Cerebellum (tissue), 4 donors: ENCODE measurements at places on chromosomes 1 and 21.

DNA sequence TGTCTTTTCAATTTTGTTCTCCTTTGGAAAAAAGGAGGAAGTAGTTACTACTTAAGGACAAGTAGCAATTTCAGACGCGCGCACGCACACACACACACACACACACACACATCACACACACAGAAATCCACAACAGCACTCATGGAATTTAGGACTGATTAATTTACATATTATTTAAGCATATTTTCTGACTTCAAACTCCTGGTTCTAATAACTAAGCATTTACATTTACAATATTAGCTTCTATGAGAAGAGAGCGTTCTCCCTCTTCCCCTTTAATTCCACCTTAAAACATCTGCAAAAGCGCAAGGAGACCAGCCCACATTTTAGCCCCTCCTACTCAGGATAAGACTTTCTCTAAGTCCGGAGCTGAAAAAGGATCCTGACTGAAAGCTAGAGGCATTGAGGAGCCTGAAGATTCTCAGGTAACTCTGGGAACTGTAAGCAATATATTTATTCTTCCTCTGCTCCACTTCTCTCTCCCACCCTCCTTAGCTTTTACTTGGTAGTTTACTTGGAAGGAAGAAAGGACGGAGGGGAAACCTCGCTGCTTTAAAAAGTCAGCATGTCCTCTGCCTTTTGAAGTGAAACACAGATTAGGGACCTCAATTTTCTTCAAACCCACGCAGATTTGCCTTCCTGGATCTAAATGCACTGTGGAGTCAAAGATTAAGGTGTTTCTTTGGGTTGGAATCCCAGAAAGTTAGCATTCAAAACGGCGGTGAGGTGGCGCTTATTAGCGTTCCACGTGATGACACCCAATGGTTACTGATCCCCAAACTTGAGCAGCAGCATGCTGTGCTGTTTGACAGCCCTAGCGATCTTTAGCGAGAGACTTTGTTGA lies at the start of gene PLA2G4A:
Gene PLA2G4A, plus strand, starts transcription at position 339 of the 844 bp plus-strand sequence. CDS start 25,406 bp downstream, outside the sequence.
- DNase-seq, result no peak

- DNase-seq, result no peak
Measured at GRCh38 chr1:67143966-67144365, 9.2 kb upstream of the C1orf141 start.

DNA sequence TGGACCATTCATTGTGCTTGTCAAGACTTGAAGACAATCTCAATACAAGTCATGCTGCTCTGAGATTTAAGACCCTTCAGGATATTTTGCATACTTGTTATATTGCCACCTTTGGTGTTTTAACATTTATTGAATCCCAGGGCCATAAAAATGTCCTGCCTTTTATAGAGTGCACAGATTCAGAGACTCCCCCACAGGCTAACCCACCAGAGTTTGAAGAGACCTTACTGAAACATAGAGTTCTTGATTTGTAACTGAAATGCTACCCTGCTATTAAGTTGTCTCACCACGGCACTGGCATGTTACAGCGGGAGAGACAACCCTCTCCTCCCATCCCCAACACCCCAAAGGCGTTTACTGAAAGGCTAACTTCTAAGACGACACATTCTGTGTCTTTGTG lies 313.9 kb upstream of the USP24 start:
- DNase-seq, result no peak

DNA sequence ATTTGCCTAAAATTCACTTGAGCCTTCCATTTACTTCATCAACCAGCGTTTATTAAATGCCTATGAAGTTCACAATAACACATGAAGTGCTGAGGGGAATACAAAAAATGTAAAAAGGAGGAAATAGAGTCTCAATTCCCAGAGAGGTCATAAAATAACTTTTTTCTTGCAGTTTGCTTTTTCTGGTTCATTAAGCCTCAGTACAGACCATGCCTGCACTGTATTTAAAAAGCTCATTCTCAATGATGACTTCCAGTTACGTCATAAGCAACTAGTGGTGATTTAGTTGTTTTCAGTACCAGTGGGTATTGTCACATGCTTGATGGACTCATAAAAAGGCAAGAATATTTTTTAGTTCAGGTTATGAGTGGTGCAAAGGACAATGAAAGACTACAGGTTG lies 160.1 kb upstream of the UBE2U start:
- no peak for DNase-seq

- no peak for DNase-seq
Measured at GRCh38 chr1:175182201-175182746, 10.3 kb downstream of the KIAA0040 start.

GRCh38 chr1:33341190-33341589 lies 20.3 kb upstream of the A3GALT2 start:
- DNase-seq, result no peak

GRCh38 chr1:210239349-210240111 lies 6.9 kb downstream of the SERTAD4 start:
- DNase-seq, result no peak

GRCh38 chr1:214808845-214809460 lies 206.0 kb downstream of the CENPF start:
- no peak for DNase-seq

DNA sequence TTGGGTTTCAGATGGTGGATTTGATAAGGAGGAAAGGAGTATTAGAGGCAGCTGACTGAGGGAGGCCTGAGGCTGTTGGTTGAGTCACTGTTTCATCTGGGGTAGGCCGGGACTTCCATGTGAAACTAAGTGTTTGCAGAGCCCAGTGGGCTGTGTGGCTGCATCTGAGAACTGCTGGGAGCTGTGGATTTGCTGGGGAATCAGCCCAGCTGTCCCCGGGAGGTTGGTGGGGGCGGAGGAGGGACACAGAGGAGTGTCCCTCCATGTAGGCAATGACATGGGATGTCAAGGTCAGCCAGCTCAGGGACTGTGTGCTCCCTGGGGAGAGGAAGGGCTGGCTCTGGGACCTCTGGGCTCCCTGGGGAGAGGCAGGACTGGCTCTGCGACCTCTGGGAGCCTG lies 36.4 kb downstream of the SLC2A7 start:
- no peak for DNase-seq

GRCh38 chr1:74468982-74469603 lies 43.3 kb downstream of the LRRC53 start:
- peak; percentile 49 for DNase-seq

GRCh38 chr21:45638707-45639106 lies 4.8 kb upstream of the PCBP3 start:
- DNase-seq, result no peak

DNA sequence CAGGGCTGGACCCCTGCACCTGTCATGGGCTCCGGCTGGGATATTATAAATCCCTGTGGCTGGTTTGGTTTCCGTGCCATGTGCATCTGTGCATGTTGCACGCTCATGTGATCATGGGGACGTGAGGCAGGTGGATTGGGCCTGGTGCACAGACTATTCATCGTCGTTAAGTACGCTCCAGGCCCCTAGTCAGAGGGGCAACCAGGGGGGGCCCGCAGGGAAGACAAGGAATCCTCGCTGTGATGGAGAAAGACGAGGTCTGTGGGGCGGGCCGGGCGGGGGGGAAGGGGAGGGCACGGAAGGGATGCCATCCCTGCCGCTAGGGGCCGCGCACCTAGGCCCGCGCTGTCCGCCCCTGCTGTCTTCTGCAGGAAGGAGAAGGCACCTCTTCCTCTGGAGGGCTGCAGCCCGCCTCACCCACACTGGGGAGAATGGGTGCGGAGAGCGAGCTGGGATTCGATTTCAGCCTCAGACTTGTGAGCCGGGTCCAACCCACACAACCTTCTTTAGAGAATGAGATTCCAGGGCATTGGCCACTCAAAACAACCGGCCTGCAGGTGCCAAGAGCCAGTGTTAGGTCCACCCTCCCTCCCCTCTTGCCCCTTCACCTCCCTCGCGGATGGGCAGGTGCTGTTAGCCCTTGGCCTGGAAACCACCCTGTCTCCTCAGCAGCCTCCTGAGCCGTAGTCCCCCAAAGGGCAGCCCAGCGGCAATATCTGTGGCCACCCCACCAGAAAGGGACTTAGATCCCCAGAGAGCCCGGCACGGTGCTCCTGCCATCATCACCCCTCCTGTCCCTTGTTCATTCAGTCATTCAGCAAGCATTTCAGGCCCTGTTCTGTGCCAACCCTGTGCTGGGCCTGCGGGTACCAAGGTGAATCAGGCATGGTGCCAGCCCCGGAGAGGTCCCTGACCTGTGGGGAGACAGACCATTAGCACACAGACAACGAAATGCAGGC lies 950 bp upstream of the LRP8 start:
- DNase-seq, result no peak

DNA sequence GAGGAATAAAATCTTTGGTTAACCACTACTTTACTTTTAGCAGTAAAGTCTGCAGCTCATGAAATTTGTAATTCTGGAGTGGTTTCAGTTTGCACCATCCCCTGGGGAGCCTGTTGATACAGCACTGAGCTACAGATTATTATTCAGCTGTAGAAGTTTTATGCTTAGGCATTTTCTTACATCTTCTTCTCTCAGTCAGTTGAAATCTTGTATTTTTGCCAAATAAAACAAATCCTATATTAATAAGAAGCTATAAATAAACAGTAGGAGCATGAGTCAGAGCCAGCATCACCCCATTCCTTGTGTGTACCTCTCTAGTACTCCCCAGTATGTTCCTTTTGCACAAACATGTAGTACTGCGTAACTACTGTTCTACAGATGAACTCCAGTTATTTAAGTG lies 118.9 kb downstream of the ATF6 start:
- DNase-seq, result no peak

DNA sequence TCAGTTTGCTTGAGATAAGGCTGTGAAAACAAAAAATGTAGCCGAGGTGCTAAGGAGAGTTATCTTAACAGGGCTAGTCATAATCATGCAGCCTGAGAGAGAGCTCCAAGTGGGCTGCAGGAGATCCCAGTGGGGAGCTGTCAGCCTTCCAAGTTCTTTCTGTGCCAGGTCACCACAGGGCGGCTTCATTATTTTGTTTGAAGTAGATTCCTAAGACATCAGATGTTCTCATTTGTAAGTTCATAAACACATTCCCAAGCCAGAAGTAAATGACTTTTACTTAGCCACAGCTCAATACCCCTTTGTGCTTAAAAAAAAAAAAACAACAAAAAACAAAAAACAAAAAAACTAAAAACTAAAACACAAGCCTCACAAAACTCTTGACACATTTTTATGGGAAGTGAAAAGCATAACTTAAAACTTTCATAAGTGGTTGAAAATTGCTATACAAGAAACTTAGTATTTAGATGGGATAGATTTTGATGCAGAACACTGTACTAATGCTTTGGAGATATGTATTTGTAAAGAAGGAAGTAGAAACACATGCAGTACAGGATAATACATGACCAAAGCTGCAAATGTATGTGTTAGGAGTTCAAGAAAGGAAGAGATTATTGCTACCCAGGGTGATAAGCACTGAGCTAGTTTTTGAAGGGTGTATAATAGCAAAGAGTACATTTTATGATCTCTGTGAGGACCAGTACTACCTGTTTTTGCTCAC lies 8.6 kb downstream of the CDC14A start:
- no peak for DNase-seq

DNA sequence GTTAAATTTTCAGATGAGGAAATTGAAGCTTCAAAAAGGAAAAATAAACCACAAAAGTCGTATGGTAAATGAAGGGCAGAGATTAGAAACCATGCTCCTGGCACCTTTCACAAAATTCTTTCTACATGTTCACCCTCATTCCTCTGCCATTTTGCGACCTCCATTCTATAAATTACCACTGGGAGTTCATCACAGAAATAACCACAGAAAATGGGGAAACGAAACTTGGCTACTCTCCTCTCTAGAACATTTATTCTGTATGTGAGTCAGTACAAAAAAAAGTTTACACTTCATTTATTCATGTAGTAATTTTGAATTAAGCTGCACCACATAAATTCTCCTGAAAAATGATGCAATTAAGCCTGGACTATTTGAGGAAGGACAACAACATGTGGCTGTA lies 320.9 kb upstream of the C1orf87 start:
- no peak for DNase-seq

- DNase-seq, result peak; percentile 44
Measured at GRCh38 chr21:39788383-39788782, 43.4 kb downstream of the IGSF5 start.

- no peak for DNase-seq
Measured at GRCh38 chr1:224724566-224724965, 108.4 kb downstream of the CNIH3 start.

- no peak for DNase-seq
Measured at GRCh38 chr1:81237473-81238089, 563.2 kb upstream of the ADGRL2 start.
